Stomach (tissue), 19 donors: ENCODE measurements at places on chromosomes 1 and 21.

- no peak for DNase-seq
These were observed 5.6 kb downstream of the COL8A2 start for GRCh38 chr1:36119456-36119855.

DNA sequence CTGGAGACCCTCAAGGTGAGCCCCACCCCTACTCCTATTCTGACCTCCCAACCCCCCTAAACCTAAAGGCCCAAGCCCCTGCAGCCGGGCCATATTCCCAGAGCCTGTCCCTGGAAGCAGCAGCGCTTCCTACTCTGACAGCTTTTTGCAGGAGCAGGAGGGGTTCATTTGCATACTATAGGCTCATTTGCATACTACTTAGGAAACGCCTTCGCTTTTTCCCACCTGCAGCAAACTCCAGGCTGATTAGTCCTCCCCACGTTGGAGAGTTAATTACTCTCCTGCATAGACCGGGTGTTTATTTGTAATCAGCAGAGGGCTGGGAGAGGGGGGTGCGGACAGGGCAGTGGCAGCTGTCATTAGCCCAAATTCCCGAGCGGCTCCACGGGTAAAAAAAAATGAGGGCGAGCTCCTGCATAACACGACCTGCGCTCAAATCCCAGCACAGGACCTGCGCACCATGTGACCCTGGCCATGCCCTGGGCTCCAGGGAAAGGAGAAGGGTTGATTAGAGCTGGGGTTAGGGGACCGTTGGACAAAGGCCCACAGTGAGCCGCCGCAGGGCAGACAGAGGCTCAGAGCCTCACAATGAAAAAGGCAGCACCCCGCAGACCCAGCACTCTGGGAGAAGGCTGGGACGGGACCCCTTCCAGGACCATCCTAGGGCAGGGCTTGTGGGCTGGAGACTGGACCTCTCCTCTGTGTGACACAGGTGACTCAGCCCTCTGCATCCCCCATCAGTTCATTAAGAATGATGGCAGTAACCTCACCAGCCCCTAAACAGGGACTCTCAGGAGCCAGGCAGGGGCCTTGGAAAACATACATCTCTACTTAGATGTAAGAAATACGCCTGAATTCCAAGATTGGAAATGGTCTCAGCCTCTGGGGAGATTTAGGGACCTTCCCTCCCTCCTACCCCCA is 9.9 kb upstream of the C1QA start:
- DNase-seq = no peak

DNA sequence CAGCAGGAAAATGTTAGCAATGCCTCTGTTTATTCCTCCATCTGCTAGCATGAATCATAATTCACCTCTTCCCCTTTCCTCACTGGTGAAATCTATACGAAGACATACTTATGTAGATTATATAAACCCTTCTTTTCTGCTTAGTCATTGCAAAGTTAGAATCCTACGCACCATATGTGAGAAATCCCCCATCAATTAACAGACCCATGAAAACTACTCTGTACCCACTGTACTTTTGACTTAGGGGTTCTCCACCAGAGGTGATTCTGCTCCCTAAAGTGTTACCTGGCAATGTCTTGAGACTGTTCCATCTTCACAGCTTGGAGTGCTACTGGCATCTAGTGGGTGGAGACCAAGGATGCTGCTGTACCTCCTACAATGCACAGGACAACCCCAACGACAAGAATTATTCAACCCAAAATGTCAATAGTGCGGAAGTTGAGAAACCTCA is 49.6 kb upstream of the KCTD3 start:
- peak; percentile 11 for DNase-seq

DNA sequence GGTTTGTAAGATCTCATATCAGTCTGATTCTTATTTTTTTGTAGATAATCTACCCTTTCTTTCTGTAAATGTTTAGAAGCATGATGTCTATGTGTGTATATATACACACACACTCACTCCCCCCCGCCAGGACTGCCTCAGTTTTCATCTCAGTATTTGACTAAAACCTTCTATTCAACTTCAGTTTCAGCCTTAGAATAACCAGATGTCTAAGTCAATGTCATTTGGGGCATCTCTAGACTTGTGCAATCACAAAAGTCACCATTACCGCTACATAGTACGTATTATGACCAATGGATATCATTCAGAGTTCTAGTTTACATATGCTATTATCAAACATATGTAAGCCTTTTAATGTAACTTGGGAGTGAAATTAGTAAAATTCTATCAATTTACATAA is 53.3 kb upstream of the BOLA1 start:
- DNase-seq = no peak

DNA sequence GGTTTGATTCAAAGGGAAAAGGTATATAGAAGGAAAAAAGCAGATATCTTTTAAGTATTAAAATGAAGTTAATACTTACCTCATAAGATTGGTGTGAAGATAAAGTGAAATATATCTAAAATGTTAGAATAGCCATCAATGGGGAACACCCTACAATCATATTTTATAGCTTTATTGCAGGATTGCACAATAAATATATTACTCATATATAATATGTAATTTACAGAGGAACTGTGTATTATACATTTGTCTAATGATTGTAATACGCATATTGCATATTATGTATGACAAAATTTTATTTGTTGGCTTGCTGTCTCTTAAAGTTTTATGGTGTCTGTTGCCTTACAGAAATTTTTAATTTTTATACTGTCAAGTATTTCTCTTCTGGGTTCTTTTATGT is 47.8 kb downstream of the UCHL5 start:
- no peak for DNase-seq

- no peak for DNase-seq
These were observed 412.1 kb downstream of the LTN1 start for GRCh38 chr21:28580585-28580984.

- DNase-seq = no peak
These were observed 5.4 kb upstream of the LRRC40 start for GRCh38 chr1:70210820-70211219.
